Bone marrow (tissue), 2 donors: ENCODE measurements at places on chromosomes 3 and 15.
A peak's percentile ranks its signal among the peaks of the same experiment; 100 is the strongest.

GRCh38 chr15:88440021-88440420 lies 27.2 kb downstream of the MRPL46 start:
- DNase-seq = no peak

GRCh38 chr3:57963811-57964346 lies 44.3 kb upstream of the FLNB start:
- no peak for DNase-seq

- DNase-seq = no peak
These were observed 343.9 kb upstream of the SGO1 start for GRCh38 chr3:20529911-20530310.

- no peak for DNase-seq
These were observed 334.1 kb downstream of the FHIT start for GRCh38 chr3:60917141-60917540.

GRCh38 chr3:141858312-141858711 lies 18.1 kb upstream of the ATP1B3 start:
- no peak for DNase-seq

DNA sequence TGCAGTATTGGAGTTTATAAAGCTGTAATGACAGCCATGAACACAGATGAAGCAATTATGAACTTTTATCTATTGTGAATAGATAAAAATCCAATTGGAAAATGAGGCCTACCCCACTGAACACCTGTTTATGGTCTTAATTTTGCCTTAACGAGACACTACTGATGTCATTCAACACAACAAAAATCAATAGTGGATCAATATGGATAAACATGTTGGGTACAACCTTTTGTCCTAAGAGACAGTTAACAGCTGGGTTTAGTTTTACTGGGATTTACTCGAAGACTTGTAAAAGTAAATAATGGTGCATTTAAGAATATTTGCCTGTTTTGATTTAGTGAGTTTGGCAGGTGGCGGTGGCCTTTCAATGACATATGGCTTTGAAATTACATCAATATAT lies 217.8 kb downstream of the NR1D2 start:
- DNase-seq = no peak

GRCh38 chr15:67366904-67367303 lies 112.3 kb downstream of the IQCH start:
- DNase-seq = no peak

DNA sequence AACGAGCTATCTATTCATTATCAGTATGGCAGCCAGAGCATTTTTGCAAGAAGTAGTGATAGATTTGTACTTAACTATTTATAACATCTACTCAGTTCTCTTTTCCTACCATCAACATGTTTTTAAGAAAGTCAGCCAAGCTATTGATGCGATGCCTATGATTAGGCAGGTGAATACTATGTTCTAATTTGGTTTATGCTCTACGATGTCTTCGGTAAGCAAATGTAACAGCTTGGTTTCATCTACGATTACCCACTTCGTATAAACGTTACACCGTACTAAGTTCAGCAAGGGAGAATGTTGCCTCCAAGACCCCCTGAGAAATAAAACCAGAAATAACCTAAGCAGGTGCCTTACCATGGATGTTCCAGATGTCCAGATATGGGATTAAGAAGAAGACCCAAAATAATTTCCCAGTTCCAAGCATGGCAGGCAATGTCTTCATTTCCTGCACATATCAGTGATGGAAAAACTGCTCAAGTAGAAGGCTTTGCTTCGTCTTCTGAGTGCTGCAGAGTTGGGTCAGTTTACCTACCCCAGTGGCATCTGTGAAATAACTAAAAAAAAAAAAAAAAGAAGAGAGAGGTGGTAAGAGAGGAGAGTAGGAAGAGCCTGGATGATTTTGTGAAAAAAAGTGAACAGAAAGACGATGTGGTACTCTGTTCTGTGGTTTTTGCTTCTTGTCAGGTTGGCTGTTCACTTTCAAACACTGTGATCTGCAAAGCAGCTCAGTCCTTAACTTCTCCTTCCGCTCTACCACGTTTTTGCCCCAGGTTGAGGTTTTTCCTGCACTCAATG lies at the start of gene BTLA:
BTLA (minus strand) TSS at position 559 of the 798 bp plus-strand sequence; CDS start at position 445, 114 bp downstream.
- peak; percentile 7 for DNase-seq

DNA sequence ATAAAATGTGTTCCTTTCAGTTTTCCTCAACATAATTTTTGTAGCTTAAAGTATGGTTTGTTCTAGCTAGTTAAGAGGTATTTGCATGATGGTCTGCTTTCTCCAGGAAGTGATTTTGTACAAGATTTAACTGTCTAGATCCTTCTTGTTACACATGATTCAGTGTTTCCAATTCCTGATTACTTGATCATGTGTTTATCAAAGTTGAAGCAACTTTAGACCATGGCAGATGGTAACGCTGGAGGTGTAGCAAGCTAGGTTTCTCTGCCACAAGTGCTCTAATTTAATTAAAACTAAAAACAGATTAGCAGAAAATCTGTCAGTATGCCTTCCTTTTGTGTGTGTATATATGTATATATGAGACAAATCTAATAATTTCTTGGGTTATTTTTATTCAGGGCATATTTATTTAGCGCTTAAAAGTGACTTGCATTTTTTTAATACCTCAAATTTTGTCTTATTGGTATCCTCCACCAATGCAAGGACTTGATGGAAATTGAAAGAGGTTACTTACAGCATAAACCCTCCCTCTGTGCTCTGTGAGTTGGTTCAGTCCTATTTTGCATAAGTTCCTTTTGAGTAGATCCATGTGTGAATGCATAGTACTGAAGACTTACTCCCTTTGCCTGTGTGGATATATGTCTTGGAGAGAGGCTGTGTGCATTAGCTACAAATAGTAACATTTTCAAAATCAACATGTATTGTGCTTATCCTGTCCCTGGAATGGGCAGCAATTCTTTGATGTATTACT lies 157.3 kb upstream of the CGNL1 start:
- no peak for DNase-seq

GRCh38 chr15:92141607-92142006 lies 252.1 kb upstream of the ST8SIA2 start:
- DNase-seq = no peak

- no peak for DNase-seq
These were observed 93.0 kb downstream of the SNRK start for GRCh38 chr3:43379343-43379742.

- DNase-seq = no peak
These were observed 101.1 kb upstream of the THRB start for GRCh38 chr3:24595796-24596195.

DNA sequence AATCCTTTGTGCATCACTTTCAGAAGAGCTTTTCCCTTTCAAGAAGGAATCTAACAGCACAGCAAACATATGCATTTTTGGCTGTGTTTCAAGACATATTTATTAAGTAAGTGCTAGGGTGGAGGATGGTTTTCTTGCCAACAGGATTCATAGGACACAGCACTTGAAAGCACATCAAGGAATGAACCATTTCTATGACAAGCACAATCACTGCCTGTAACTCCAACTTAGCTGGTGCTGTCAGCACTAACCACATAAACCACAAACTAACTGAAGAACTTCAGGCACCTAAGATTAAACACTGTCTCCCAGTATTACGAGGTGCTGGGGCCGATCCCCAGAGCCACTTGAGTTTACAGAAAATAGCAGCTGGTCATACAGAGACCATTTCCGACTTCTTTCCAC lies 35.4 kb upstream of the SPRED1 start:
- no peak for DNase-seq

- no peak for DNase-seq
These were observed 77.0 kb upstream of the PLSCR5 start for GRCh38 chr3:146682171-146682570.

GRCh38 chr3:192858849-192859585 lies 58.6 kb downstream of the MB21D2 start:
- DNase-seq = no peak

GRCh38 chr15:90780916-90781315 lies 63.8 kb downstream of the BLM start:
- DNase-seq = no peak

DNA sequence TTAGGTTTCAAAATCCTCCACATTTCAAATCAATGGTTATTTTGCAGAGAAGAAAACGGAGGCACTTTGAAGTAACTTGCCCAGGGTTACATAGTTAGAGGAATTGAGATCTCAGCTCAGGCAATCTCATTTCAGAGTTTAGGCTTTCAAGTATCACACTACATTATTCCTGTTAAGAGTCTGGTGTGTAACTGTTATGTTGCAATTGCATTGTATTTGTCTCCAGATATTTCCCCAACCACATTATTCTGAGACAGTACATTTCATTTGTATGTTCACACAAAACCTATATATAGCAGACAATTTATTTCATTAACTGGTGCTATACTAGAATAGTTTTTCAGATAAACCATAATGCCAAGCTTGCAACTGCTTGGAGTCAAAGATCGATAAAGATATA lies 154.2 kb upstream of the TSPAN3 start:
- no peak for DNase-seq

DNA sequence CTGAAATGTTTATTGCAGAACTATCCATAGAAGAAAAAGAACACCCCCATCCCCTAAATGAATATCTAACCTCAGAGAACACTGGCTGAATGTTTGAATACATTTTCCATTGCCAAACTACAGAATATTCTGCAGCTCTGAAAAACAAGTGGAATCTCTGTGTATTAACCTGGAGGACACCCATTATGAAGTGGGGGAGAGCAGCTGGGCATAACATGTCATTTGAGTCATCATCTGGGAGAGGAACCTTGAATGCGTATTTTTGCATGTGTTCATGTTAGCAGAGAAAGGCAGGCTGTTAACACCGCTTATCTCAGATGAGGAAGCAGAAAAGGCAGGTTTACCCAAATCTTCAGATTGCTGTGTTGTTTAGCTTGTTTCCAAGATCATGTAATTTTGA lies 31.5 kb downstream of the ESYT3 start:
- DNase-seq = no peak

DNA sequence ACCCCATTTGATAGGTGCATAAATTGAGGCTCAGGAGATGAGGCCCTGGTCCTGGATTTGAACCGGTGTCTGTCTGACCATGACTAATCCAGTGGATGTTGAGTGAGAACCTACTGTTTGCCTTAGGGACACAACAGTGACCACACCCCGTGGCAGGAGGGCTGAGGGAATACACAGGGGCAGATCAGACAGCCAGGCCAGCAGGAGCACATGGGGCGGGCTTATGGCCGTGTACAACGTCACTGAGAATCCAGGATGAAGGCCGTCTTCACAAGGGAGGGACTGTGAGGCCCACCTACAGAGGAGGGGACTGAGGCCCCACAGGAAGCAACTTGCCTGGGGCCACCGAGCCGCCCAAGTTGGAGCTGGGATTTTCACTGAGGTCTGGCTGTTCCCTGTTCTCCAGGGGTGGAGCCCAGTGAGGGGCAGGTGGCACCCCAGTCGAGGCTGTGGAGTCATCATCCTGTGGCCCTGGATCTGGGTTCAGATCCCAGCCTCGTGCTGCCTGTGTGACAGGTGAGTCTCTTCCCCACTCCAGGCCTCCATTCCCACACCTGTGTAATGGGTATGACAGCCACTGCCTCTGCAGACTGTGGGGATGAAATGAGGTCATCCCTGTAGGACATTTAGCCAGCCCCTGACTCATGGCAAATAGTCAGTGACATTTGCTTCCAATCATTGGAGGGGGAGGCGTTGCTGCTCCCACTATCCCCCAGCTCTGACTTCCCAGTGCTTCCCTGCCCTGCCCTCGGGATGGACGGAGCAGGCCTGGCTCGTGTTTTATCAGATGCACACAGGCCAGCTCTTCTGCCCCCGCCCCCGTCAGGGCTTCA lies 6.3 kb upstream of the PLXND1 start:
- DNase-seq = no peak

GRCh38 chr3:37864904-37865303 lies 3.2 kb downstream of the CTDSPL start:
- no peak for DNase-seq

- DNase-seq = no peak
These were observed 51.5 kb downstream of the PLCL2 start for GRCh38 chr3:16936233-16936632.

DNA sequence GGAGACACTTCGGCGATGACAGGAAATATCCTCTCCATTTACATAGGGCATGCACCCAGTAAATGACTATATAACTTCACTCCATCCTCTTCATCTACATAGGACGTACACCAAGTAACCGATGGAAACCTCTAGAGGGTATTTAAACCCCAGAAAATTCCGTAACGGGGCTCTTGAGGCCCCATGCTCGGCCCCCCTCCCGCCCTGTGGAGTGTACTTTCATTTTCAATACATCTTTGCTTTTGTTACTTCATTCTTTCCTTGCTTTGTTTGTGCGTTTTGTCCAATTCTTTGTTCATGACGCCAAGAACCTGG lies 7.5 kb upstream of the FAM107A start:
- DNase-seq = no peak

DNA sequence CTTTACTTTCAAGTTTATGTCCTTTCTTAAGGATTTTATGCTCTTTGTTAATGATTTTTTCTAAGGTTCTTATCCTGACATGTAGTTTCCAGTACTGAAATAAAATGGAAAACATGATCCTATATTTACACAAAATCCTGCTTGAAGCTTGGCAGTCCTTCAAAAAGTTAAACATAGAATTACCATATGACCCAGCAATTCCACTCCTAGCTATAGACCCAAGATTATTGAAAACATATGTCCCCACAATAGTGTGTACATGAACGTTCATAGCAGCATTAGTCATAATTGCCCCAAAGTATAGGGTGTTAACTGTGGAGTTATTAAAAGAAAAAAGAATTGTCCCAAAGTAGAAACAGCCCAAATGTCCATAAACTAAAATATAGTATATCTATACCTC lies 33.2 kb downstream of the ITGB5 start:
- no peak for DNase-seq

DNA sequence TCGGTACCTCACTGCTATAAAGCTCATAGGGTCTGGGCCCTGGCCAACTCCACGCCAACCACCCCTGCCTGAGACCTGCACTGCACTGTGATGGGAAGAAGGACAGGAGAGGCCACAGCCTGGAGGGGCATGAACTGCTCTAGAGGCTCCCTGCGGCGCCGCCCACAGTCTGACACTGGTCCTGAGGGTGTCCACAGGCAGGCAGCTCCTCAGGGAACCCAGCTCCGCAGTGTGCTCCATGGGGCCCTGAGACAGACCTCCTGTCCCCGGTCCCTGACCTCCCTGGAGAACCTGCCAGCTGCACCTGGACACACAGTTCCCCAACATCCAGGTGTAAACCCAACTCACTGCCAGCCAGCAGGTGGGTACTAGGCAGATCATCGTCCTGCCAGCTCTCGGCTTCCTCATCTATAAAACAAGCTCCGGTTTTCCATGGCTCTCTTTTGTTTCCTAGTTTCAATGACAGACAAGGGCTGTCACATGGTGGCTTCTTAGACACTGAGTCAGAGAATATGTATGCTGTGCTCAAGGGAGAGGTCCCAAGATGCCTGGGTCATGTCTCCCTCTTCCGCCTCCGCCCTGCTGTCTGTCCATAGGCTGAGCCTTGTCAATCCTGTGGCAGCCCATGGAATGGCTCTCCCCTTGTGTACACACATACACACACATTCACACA lies 5.1 kb upstream of the HAPLN3 start:
- DNase-seq = no peak

DNA sequence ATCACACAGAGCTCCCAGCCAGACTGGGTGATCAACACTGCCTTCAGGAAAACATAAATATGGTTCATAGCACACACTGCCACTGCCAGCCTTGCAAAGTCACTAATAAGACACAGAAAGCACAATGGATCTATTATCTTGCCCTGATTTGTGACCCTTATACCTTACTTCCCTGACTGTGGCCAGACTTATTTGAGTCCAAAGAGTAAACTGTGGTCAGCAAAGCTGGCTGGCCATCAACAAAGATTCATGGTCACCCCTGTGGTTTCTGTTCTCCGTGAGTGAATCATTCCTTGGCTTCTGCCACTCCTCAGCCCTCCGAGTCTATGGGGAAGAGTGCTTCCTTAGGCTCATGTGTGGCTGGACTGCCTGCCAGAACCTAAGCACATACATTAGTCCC lies 437.7 kb downstream of the RAP2B start:
- DNase-seq = no peak
